ENCODE measurements at places on chromosomes 7 and 10.

DNA sequence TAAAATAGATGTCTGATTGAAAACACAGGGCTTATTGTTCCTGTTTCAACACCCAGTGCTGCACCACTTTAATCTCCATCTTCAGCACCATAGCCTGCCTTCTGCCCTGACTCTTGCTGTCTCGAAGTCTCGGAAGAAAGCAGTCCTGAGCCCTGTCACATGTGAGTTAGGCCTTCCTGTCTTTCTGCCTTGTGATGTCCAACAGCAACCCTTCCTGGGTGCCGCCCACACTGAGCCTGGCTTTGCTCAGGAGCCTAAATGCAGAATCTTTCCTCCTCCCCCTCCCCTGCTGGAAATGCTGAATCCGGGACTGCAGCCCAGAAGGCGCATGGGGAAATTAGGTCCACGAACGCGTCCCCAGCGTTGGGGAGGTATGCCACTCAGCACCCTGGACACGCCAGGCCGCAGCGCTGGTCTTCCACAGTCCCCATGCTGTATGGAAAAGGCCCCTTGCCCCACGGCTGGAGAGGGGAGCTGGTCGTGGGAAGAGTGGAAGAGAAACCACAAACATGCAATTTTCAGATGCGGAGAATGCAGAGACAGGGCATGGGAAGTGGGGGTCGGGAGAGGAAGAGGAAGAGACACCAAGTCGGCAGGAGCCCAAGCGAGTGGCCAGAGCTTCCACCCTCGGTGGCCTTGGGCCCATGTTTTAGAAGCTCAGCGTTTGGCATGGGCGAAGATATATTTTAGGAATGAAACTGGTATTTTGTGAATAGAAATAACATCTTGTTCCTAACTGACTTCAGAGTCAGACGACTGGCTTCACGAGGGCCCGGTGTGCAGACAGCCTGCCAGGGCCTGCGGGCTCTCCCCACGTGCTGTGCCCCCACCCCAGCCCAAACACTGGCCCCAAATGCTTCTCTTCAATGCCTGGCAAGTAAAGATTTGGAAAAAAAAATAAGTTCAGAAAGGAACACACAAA lies 656.1 kb upstream of the FOXK1 start:
- DNase-seq = no peak

GRCh38 chr10:125155101-125155500 lies 5.3 kb downstream of the CTBP2 start:
- no peak for DNase-seq

DNA sequence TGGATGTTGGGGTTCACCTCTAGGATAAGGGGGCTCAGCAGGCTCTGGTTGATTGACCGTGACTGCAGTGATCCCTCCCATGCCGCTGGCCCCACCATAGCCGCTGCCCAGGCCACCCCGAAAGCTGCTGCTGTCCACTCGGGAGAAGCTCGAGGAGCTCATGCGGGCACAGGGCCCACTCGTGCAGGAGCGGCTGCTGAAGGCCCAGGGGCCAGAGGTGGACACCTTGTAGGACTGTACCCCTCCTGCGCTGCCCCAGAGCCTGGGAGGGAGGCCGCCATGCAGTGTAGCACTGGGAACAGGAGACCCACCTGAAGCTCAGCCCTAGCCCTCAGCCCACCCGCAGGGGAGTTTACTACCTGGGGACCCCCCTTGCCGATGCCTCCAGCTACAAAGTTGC lies 70.0 kb downstream of the CHRM2 start:
- no peak for DNase-seq

GRCh38 chr10:78523453-78523852 lies 489.8 kb downstream of the RPS24 start:
- DNase-seq = no peak

DNA sequence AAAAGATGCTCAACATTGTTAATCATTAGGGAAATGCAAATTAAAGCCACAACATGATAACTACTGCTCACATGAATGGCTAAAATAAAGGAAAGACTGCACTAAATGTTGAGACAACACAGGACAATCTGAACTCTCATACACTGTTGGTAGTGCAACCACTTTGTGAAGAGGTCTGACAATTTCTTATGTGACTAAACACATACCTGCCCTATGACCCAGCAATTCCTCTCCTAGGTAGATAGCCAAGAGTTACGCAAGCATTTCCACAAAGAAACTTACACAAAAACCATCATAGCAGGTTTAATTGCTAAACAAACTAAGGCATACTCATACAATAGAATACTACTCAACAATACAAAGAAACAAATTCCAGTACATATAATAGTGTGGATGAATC lies 41.8 kb upstream of the HERPUD2 start:
- no peak for DNase-seq

GRCh38 chr10:113169853-113170460 lies 219.9 kb downstream of the TCF7L2 start:
- DNase-seq = no peak

DNA sequence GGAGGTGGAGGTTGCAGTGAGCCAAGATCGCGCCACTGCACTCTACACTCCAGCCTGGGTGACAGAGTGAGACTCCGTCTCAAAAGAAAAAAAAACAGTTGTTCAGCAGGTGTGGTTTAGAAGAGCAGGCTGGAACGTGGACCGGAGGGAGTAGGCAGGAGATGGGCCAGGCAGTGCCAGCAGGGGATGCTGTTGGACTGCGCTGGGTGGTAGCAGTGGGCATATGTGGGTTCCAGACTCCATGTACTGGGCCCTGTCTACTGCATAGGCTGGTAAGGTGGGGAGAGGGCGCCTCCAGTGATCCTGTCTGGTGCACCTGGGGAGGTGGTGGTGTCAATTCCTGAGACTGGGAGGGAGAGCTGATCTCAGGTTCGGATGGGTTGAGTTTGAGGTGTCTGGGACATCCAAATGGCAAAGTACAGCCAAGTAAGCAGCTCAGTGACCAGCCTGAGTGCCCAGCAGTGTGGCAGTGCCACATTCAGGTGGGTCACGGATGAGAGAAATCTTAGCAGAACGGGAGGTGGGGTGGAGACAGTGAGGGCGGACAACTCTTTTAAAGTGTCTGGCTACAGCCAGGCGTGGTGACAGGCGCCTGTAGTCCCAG lies 25.9 kb downstream of the SFXN4 start:
- DNase-seq = no peak

DNA sequence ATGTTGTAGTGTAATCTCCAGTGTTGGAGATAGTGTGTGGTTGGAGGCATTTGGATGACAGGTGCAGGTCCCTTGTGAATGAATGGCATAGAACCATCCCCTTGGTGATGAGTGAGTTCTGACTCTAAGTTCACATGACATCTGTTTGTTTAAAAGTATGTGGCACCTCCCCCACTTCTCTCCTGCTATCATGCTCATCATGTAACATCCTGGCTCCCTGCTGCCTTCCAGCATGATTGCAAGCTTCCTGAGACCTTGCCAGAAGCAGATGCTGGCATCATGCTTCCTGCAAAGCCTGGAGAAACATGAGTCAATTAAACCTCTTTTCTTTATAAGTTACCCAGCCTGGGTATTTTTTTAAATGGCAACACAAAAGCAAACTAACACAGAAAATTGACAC lies 499.0 kb upstream of the SEMA3D start:
- no peak for DNase-seq

DNA sequence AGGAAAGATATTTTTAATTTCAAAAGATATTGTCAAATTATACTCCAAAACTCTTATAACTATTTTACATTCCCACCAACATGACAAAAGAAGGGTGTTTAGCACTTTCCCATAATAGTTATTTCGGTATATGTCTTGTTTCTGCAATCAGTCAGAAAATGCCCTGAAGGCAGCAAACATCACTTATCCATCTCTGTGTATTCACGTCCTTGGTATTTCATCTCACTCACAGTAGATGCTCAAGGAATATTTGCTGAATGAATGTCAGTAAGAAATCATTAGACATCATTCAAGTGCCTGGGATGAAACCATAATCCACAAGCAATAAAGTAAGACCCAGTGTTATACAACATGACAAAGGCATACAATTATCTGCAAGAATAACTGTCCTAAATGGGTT lies 112.7 kb downstream of the GFRA1 start:
- no peak for DNase-seq

DNA sequence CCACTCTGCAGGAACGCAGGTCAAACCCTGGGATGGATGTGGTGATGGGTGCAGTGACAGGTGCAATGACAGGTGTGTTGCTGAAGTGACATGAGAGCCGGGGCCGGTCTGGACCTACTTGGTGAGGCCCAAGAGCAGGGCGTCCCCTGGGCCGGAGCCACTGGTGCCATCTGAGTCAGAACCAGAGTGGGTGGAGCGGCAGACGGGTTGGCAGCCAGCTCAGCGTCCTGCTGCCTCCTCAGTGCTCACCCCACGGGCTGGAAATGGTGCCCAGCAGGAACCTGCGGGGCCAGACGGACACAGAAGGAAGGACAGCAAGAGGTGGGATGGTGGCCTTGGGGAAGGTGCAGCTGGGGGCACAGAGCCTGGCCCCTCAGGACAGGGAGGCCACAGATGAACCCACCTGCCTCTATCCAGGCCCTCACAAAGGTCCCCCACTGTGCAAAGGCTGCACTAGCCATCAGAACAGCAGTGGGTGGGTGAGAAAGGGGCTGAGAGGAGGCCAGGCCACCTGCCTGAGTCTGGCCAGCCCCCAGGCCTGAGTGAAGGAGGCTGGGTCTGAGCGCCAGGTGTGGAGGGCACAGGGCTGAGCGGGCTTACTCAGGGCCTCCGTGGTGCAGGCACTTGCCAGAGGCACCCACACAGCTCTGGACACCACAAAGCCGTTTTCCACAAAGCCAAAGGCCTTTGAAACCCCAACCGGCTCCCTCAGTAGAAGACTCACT lies 129.0 kb upstream of the PPP2R2D start:
- no peak for DNase-seq

DNA sequence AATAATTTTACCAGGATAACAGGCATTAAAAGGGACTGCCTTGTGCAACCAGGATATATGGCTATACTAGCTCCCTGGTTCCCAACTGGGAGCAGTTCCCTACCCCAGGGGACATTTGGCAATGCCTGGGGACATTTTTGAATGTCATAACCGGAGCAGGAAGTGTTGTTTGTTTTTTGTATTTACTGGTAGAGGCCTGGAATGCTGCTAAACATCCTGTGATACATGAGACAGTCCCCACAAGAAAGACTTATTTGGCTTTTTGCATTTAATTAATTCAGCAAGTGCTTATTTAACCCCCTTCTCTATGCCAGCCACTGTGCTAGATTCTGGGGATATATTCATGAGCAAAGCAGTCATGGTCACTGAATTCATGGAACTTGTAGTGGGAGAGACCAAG lies 181.2 kb downstream of the BBS9 start:
- DNase-seq = no peak

GRCh38 chr7:152865461-152865860 lies 105.9 kb downstream of the ACTR3B start:
- DNase-seq = no peak

- no peak for DNase-seq
Observed at GRCh38 chr7:84513061-84513460, 318.5 kb upstream of the SEMA3A start.

DNA sequence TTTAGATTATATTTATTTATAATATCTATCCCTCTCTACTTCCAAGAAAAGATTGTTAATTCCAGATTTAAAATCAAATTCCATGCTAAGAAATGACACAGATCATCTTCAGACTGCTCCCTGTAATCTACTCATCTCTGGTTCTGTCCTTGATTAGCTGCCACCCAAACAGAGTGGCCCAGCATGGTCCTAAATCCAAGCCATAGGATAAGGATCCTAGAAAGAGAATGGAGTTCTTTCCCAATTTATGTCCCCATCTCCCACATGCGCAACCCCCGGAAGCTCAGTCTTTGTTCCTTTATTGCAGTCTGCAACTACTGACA lies 23.4 kb upstream of the HDAC9 start:
- DNase-seq = no peak
